Posterior vena cava (tissue), 2 donors: ENCODE measurements at places on chromosomes 4 and X. TPM values are rescaled to one million over a fixed set of nuclear protein-coding genes. Genes with fewer than 3 reads are reported as not detected.

INTS6L gene
- 9.1 TPM for total RNA-seq

BCAP31 gene
- 129 TPM for total RNA-seq

GABRE gene
- 24.4 TPM for total RNA-seq

MAGED4 gene
- total RNA-seq: 5.9 TPM

ERVMER34-1 gene
- not detected for total RNA-seq

ANAPC10 gene
- 18.6 TPM for total RNA-seq
